Left colon (tissue), 2 donors: ENCODE measurements at places on chromosomes 6 and 20. TPM values are rescaled to one million over a fixed set of nuclear protein-coding genes. Genes with fewer than 3 reads are reported as not detected.

Gene CD40
- total RNA-seq = 2.5 TPM

Gene ULBP3
- 1.2 TPM for total RNA-seq

Gene TULP1
- not detected for total RNA-seq

Gene TFAP2A
- 0.55 TPM for total RNA-seq

Gene HLA-DOA
- total RNA-seq = 0.92 TPM

Gene NCOA5
- total RNA-seq = 20.8 TPM

Gene MAFB
- 10.9 TPM for total RNA-seq

Gene SLC52A3
- total RNA-seq = 22.8 TPM

Gene ZNF322
- 19.9 TPM for total RNA-seq

Gene TMEM244
- total RNA-seq = not detected

Gene SCRT2
- not detected for total RNA-seq

Gene HMGCLL1
- 0.18 TPM for total RNA-seq

Gene DPPA5
- not detected for total RNA-seq

Gene PRL
- total RNA-seq = not detected

Gene TRAPPC3L
- not detected for total RNA-seq

Gene MPIG6B
- 0.20 TPM for total RNA-seq

Gene SYTL3
- 2.6 TPM for total RNA-seq

Gene AVP
- not detected for total RNA-seq

Gene CHRNA4
- not detected for total RNA-seq

Gene TRIM15
- total RNA-seq = 62.5 TPM

Gene STX7
- total RNA-seq = 52.4 TPM

Gene PLTP
- total RNA-seq = 49.5 TPM

Gene TM9SF4
- 78.5 TPM for total RNA-seq

Gene AP5S1
- 14.2 TPM for total RNA-seq

Gene CCDC170
- 1.7 TPM for total RNA-seq

Gene EMILIN3
- total RNA-seq = not detected

Gene FNDC11
- 0.42 TPM for total RNA-seq

Gene MMP24OS
- total RNA-seq = 140 TPM

Gene HLA-DRA
- total RNA-seq = 29.3 TPM

Gene RHAG
- total RNA-seq = not detected
